ENCODE measurements at places on chromosomes 5 and 9. TPM values are rescaled to one million over a fixed set of nuclear protein-coding genes. Genes with fewer than 3 reads are reported as not detected.

CNOT8 gene
- 30.7 TPM for total RNA-seq

LTC4S gene
- total RNA-seq = 1.3 TPM

MEF2C gene
- 27.2 TPM for total RNA-seq

GLRA1 gene
- not detected for total RNA-seq

MYO10 gene
- 73.8 TPM for total RNA-seq

GMCL2 gene
- not detected for total RNA-seq

LRRC19 gene
- total RNA-seq = not detected

NIPBL gene
- total RNA-seq = 33.7 TPM

ARL14EPL gene
- not detected for total RNA-seq

TMEM171 gene
- 5.1 TPM for total RNA-seq

HMMR gene
- total RNA-seq = 0.23 TPM

FGF18 gene
- total RNA-seq = not detected

TXN gene
- total RNA-seq = 415 TPM

TMEM215 gene
- total RNA-seq = not detected

NEUROG1 gene
- not detected for total RNA-seq

LRRC8A gene
- total RNA-seq = 39.5 TPM

ARHGEF39 gene
- not detected for total RNA-seq

C5orf58 gene
- total RNA-seq = not detected

CD180 gene
- total RNA-seq = not detected

DBH gene
- not detected for total RNA-seq

PGGT1B gene
- 9.4 TPM for total RNA-seq

Measured in smooth muscle cell of the coronary artery (primary cell).